ENCODE measurements at places on chromosomes 16 and 17. TPM values are rescaled to one million over a fixed set of nuclear protein-coding genes. Genes with fewer than 3 reads are reported as not detected.

DNA sequence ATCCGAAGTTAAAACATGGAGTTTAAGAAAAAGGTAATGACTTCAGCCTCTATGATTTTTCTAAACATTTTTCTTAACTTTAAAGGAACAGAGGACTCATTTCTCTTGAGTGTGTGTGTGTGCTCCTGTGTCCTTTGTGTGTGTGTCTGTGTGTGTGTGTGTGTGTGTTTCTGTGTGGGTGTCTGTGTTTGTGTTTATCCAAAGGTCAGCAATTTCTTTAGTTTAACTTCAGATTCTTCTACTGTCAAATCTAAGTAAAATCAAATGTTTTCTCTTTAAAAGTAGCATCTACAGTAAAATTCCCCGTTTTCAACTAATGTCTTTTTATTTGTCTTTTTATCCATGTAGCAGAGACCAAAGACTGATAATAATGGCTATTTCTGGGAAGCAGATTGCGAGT lies 31.8 kb downstream of the HSBP1 start:
- no peak overlapping the region for H3K27ac ChIP-seq
- H3K4me1 ChIP-seq, result no peaks in the 10 kb centered on the region
- no peak overlapping the region for H3K4me3 ChIP-seq
- no peak for DNase-seq

SPNS2 gene
- 1.00 TPM for total RNA-seq

PLK1 gene
- 104 TPM for total RNA-seq

DNA sequence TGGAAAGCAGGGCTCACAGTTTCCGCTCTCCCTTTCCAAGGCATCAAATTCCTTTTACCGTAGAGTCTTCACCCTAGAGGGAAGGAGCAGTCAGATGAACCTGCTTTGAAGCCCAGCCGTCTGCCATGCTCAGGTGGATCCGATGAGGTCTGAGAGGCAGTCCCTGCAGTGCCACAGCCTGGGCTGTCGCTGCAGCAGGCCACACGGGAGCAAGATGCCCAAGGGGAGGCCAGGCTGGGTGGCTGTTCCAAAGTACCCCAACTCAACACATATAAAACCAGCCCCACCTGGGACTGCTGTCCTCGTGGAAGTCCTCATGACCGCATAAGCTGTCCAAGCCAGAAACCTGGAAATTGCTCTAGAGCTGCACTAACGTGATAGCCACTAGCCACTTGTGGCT lies 4.9 kb upstream of the LIMD2 start:
- no peaks in the 10 kb centered on the region for H3K36me3 ChIP-seq
- no peak overlapping the region for H3K27ac ChIP-seq
- H3K4me1 ChIP-seq, result no peaks in the 10 kb centered on the region

GRCh38 chr16:86508028-86508946 lies 2.0 kb upstream of the FOXF1 start:
- no peak overlapping the region for H3K27ac ChIP-seq
- no peak for DNase-seq
- H3K36me3 ChIP-seq, result no peaks in the 10 kb centered on the region
- H3K27me3 ChIP-seq, result peaks cover 21% of the 10 kb centered on the region
- H3K4me1 ChIP-seq, result peaks cover 12% of the 10 kb centered on the region

GRCh38 chr16:12300490-12300889 lies 324.0 kb downstream of the SNX29 start:
- H3K36me3 ChIP-seq, result no peaks in the 10 kb centered on the region
- H3K4me3 ChIP-seq, result no peak overlapping the region
- no peak overlapping the region for H3K27ac ChIP-seq
- DNase-seq, result no peak
- no peaks in the 10 kb centered on the region for H3K4me1 ChIP-seq

CCDC200 gene
- total RNA-seq, result not detected

- H3K4me1 ChIP-seq, result peaks cover 14% of the 10 kb centered on the region
- no peaks in the 10 kb centered on the region for H3K36me3 ChIP-seq
- peak overlapping the region; percentile 92 for H3K27ac ChIP-seq
- no peak for DNase-seq
- no peaks in the 10 kb centered on the region for H3K27me3 ChIP-seq
- H3K4me3 ChIP-seq, result peak overlapping the region; percentile 54
These were observed 1.1 kb downstream of the CHTF8 start for GRCh38 chr16:69131167-69131838.

GRCh38 chr16:11896486-11897176 lies 19.1 kb downstream of the GSPT1 start:
- peaks cover 1% of the 10 kb centered on the region for H3K36me3 ChIP-seq
- no peaks in the 10 kb centered on the region for H3K27me3 ChIP-seq
- no peak overlapping the region for H3K27ac ChIP-seq

GRCh38 chr17:74904687-74905409 lies 11.4 kb upstream of the FADS6 start:
- H3K4me1 ChIP-seq, result peaks cover 22% of the 10 kb centered on the region
- no peaks in the 10 kb centered on the region for H3K27me3 ChIP-seq
- no peak for DNase-seq
- H3K36me3 ChIP-seq, result no peaks in the 10 kb centered on the region
- H3K4me3 ChIP-seq, result no peak overlapping the region
- no peak overlapping the region for H3K27ac ChIP-seq

DNA sequence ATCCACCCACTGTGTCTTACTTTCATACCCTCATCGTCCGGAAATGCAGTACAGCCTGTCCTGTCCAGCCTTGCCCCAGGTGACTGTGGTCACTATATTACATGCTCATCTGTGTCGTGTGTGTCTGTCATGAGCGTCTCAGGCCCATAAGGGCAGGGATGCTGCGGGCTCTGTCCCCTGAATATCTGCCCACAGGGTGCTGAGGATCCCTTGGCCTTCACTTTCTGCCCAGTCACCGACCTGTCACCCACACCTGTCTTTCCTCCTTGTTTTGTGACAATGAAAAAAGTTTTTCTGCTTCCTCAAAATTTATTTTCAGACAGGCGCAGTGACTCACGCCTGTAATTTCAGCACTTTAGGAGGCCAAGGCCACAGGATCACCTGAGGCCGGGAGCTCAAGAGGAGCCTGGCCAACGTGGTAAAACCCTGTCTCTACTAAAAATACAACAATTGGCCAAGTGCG lies 1.4 kb upstream of the CTRB1 start:
- no peak for DNase-seq
- H3K27me3 ChIP-seq, result no peaks in the 10 kb centered on the region
- H3K27ac ChIP-seq, result no peak overlapping the region

DNA sequence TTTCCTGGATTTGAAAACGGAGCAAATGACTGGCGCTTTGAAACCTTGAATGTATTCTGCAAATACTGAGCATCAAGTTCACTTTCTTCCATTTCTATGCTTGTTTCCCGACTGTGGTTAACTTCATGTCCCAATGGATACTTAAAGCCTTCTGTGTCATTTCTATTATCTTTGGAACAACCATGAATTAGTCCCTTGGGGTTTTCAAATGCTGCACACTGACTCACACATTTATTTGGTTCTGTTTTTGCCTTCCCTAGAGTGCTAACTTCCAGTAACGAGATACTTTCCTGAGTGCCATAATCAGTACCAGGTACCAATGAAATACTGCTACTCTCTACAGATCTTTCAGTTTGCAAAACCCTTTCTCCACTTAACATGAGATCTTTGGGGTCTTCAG lies 32.3 kb downstream of the BRCA1 start:
- DNase-seq, result no peak
- H3K4me1 ChIP-seq, result no peaks in the 10 kb centered on the region
- no peak overlapping the region for H3K27ac ChIP-seq
- H3K36me3 ChIP-seq, result peaks cover 1% of the 10 kb centered on the region
- no peaks in the 10 kb centered on the region for H3K27me3 ChIP-seq

LRRC37A gene
- total RNA-seq, result 2.9 TPM

- H3K27me3 ChIP-seq, result no peaks in the 10 kb centered on the region
- H3K27ac ChIP-seq, result no peak overlapping the region
- no peaks in the 10 kb centered on the region for H3K36me3 ChIP-seq
These were observed 51.7 kb downstream of the TBX4 start for GRCh38 chr17:61503961-61504360.

DNA sequence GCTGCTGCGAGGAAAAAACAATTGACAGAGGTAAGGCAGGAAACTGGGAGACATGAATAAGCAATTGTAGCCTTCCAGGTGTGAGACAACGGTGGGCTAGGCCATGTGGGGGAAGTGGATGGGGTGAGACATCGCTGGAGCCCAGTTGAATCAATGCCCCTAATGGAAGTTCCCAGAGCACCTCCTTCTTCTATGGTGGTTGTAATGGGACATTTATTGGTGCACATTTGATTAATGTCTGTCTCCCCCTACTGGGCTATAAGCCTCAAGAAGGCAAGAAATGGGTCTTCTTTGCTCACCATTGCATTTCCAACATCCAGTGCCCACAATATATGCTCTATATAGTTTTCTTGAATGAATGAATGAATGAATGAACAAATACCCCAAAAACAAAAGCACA lies 22.7 kb upstream of the CD300E start:
- H3K4me3 ChIP-seq, result no peak overlapping the region
- H3K4me1 ChIP-seq, result no peaks in the 10 kb centered on the region
- no peak overlapping the region for H3K27ac ChIP-seq
- DNase-seq, result no peak
- H3K36me3 ChIP-seq, result no peaks in the 10 kb centered on the region
- H3K27me3 ChIP-seq, result peaks cover 2% of the 10 kb centered on the region

CHST5 gene
- total RNA-seq, result not detected

DNA sequence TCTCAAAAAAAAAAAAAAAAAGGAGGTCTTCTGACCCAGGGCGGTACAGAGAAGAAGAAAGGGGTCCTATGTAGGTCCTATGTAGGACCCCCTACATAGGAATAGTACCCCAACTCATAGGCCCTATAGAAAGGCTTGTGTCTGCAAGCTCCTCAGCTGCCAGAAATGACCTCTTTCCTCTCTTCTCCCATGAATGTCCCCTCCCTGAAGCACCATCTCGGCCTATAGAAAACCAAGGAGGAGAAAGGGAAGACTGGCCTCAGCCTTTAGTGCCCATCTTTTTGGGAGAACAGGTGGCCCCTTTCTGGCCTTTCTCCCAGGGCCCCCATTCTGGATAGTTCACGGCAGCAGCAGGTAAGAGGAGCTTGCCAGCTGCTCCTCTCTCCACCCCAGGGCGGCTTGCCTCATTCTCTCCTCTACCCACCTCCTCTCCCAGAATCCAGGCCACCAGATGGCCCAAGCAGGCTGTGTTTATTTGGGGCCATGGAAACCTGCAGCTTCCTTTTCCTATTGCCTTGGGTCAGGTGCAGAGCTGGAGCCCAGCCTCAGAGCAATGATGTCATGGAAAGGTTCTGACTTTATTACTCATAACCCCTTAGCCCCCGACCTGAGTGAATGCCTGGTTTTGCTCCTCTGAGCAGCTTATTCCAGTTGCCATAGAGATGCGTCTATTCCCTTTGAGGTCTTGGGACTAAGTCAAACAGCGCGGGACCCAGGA lies 1.6 kb upstream of the MRPL58 start:
- no peaks in the 10 kb centered on the region for H3K36me3 ChIP-seq
- peak; percentile 54 for DNase-seq
- no peak overlapping the region for H3K4me3 ChIP-seq
- H3K4me1 ChIP-seq, result peaks cover 3% of the 10 kb centered on the region

TNFRSF17 gene
- not detected for total RNA-seq

- no peak overlapping the region for H3K4me3 ChIP-seq
- H3K36me3 ChIP-seq, result peaks cover 1% of the 10 kb centered on the region
- no peak for DNase-seq
- peaks cover 58% of the 10 kb centered on the region for H3K4me1 ChIP-seq
These were observed 333.7 kb downstream of the SEC14L1 start for GRCh38 chr17:77474292-77474988.

CCL8 gene
- not detected for total RNA-seq

DNA sequence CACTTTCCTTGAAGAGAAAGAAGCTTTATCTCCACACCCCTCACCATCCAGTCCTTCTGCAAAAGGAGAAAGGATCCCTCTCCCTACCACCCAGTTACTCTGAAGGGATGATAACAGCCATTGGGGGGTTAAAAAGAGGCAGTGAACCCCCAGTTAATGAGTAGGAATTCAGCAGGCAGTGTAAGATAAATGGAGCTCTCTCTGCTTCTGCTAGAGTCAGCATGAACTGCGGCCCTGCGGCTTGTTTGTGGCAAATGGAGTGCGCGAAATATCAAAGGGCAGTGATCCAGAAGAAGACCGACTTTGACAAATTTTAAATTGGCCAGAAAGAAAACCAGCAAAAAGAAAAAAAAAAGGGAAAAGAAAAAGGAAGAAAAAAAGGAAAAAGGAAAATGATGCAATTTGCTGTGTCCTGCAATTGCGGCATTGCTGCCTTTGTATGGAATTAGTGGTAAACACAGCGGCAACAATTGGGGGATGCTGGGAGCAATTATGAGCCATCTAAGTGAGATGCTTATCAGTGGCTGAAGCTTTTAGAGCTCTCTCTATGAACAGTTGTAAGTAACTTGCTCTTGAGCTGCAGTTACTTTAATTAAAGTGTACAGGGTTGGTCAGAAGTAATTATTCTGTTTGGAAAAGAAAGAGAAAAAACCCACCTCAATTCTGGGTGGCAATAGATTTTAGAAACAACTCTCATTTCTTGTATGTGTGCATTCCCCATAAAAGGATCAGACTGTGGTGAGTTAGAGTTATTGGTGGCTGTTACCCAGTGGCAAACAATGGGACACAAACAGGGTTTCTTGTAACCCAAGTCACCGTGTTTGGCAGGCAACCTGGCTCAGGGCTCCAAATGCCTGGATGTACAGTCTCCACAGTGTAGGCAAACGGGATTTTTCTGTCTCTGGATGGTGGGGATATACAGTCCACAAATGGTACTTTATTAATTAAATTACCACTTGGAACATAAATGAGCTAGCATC lies 161.3 kb downstream of the AATF start:
- H3K4me1 ChIP-seq, result no peaks in the 10 kb centered on the region
- no peak overlapping the region for H3K4me3 ChIP-seq
- no peaks in the 10 kb centered on the region for H3K27me3 ChIP-seq
- peaks cover 4% of the 10 kb centered on the region for H3K36me3 ChIP-seq
- no peak for DNase-seq

DNA sequence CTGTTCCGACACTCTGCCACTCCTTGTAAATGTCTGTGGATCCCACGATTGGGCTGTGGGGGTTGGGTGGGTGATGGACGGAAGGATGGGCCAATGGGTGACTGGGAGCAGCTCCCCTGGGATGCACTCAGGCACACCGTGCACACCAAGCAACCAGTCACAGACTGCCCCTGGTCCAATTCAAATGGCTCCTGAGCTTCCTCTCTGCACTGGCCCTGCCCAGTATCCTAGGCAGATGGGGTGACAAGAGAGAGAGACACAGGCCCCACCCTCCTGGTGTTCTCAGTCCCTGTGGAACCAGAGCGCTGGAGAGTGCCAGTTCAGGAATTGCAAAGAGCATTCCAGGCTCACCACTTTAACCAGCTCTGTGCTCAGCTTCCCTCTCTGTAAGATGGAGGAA lies 32.8 kb downstream of the BEAN1 start:
- no peak for DNase-seq
- no peak overlapping the region for H3K4me3 ChIP-seq
- no peaks in the 10 kb centered on the region for H3K4me1 ChIP-seq

Data from Caco-2 (cell line).